Stimulated activated CD8-positive, alpha-beta memory T cell treated with anti-CD3 and anti-CD28 coated beads, Interleukin-12 subunit alpha, Interleukin-12 subunit beta, amount 100 ng/mL, for 4 hours (primary cell): ENCODE measurements at places on chromosomes 7 and 10.

- DNase-seq: no peak
Measured at GRCh38 chr7:33762151-33762910, 143.0 kb upstream of the BMPER start.

- DNase-seq: no peak
Measured at GRCh38 chr10:16441173-16441840, 4.5 kb downstream of the PTER start.

DNA sequence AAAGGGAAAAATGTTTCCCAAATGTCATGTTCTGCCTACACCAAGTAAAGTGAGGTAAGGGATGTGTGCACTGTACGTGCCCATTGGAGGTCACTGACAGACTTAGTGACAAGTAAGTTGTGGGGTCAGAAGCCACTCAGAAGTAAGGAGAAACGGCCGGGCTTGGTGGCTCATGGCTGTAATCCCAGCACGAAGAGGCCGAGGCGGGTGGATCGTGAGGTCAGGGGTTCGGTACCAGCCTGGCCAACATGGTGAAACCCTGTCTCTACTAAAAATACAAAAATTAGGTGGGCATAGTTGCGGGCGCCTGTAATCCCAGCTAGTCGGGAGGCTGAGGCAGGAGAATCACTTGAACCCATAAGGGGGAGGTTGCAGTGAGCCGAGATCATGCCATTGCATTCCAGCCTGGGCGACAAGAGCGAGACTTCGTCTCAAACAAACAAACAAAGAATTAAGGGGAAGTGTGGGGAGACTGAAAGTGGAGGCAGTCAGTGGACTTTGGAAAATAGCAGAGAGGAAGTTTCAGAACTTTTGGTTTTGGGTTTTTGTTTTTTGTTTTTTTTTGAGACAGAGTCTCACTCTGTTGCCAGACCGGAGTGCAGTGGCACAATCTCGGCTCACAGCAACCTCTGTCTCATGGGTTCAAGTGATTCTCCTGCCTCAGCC, 114.8 kb downstream of the WDFY4 start:
- DNase-seq: no peak

- no peak for DNase-seq
Measured at GRCh38 chr10:104894681-104895080, 253.6 kb downstream of the SORCS3 start.

DNA sequence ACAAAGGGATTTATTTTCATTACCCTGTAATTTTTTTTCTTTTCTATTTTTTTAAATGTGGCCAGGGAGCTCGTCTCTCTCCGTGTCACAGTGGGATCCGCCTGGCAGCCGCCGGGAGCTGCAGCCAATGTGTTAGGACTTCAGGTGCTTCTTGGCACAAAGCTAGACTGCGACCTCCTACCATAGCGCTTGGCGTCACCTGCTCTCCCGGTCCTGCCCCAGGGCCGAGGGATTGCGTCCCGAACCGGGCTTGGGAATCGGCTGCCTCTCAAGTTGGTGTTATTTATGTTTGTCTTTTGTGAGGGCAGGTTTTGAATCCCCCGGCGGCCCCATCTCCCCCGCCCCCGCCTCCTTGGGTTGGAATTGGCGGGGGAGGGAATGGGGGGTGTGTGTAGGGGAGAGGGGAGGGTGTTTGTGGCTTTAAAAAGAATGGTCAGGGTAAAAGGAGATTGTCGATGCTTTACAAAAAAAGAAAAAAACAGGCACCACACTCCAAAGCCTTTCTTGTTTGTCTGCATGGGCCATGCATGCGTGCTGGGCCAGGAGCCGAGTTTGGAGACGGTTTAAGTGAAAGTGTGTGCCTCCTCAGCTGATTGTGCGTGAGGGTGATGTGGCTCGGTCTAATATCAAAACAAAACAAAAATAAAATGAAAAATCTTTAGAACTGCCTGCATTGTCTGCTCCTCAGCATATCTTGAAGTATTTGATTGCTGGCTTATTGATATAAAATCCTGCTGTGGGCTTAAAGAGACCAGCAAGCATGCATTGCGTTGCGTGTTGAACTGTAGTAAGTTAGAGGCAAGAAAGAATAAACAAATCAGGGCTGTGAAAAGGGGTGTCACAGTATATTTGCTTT, 1.2 kb downstream of the PPP1R9A start:
- DNase-seq: no peak

- no peak for DNase-seq
Measured at GRCh38 chr10:15754937-15755336, 35.2 kb upstream of the ITGA8 start.

- DNase-seq: no peak
Measured at GRCh38 chr10:128575761-128576160, 449.5 kb upstream of the MKI67 start.

DNA sequence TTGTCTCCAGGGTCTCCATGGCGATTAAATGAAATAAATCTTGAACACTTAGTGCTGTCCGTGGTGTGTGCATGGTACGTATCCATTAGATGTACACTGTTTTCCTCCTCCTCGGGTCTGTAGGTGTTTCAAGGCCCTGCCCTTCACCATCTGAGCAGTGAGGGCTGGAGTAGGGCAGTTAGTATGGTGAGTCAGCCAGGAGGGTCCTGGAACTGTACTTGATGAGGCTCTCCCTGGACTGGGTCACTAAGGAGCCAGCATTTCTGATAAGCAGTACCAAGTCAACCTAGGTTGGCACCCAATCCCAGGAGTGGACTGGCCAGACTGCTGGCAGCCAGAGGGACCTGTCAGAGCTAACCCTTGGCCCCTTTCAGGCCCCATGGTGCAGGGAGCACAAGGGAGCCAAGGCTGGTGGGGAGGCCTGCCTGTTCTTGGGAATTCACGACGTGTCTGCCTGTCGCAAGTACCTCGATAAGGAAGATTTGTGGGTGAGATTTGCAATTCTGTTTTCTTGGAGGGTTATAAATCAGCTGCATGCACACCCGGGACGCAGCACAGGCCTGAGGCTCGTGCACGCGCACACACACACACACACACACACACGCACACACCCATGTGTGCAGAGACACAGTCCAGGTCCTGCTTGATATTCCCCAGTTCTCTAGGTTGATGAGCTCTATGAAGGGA, 114.2 kb downstream of the ZMIZ1 start:
- no peak for DNase-seq

GRCh38 chr10:77004917-77005564, 632.6 kb downstream of the KCNMA1 start:
- no peak for DNase-seq

GRCh38 chr7:143512488-143513340, 35.0 kb downstream of the TAS2R41 start:
- no peak for DNase-seq
